Heart right ventricle (tissue), 16 donors: ENCODE measurements at places on chromosomes 3 and 15.
A peak's percentile ranks its signal among the peaks of the same experiment; 100 is the strongest.

GRCh38 chr3:178676942-178677790, 140.9 kb downstream of the KCNMB2 start:
- no peak for DNase-seq

GRCh38 chr15:101242160-101242998, 9.5 kb downstream of the CHSY1 start:
- DNase-seq = peak; percentile 34

- DNase-seq = no peak
Observed at GRCh38 chr3:28000608-28001007, 240.8 kb upstream of the CMC1 start.

- no peak for DNase-seq
Observed at GRCh38 chr15:65903296-65904073, 34.2 kb downstream of the RAB11A start.

GRCh38 chr3:45761831-45762230, 34.5 kb downstream of the SLC6A20 start:
- no peak for DNase-seq
